ENCODE measurements at places on chromosomes 12 and 14. TPM values are rescaled to one million over a fixed set of nuclear protein-coding genes. Genes with fewer than 3 reads are reported as not detected.
A peak's percentile ranks its signal among the peaks of the same experiment; 100 is the strongest.

The DERA gene
- polyA plus RNA-seq: 74.6 TPM

DNA sequence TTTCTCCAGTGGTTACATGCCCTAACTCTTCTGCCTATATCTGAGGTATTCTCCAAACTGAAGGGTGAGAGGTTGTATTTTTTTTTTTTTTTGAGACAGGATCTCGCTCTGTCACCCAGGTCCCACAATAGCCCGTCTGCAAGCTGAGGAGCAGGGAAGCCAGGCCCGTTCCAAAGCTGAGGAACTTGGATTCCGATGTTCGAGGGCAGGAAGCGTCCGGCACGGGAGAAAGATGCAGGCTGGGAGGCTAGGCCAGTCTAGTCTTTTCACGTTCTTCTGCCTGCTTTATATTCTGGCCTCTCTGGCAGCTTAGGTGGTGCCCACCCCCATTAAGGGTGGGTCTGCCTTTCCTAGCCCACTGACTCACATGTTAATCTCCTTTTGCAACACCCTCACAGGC is 67.0 kb upstream of the DYNC1H1 start:
- DNase-seq: no peak
- no peaks in the 10 kb centered on the region for H3K4me1 ChIP-seq
- peaks cover 19% of the 10 kb centered on the region for H3K36me3 ChIP-seq
- H3K27ac ChIP-seq: no peak overlapping the region
- no peaks in the 10 kb centered on the region for H3K27me3 ChIP-seq
- H3K4me3 ChIP-seq: no peak overlapping the region

DNA sequence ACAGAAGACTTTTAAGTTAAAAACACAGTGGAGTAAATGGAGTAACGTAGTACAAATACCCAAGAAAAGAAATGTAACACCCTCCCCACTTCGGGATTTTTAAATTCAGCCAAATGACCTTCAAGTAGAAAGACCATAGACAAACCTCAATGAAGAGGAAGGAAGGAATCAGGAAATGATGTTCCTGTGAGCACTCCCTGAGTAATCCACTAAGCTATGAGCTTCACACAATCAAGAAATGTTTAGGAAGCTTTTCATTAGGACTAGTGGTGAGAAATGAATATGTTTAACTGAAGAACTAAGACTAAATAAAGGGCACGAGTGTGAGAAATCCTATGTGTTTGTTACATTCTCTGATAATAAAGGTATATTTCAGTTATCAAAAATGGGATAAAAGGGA is 10.1 kb downstream of the TCL1A start:
- no peaks in the 10 kb centered on the region for H3K36me3 ChIP-seq
- no peak for DNase-seq
- no peak overlapping the region for H3K4me3 ChIP-seq
- H3K4me1 ChIP-seq: no peaks in the 10 kb centered on the region
- H3K27me3 ChIP-seq: no peaks in the 10 kb centered on the region

GRCh38 chr14:104172880-104173279 is 34.5 kb downstream of the KIF26A start:
- no peaks in the 10 kb centered on the region for H3K36me3 ChIP-seq
- no peak overlapping the region for H3K4me3 ChIP-seq
- DNase-seq: no peak
- no peaks in the 10 kb centered on the region for H3K4me1 ChIP-seq
- no peak overlapping the region for H3K27ac ChIP-seq

DNA sequence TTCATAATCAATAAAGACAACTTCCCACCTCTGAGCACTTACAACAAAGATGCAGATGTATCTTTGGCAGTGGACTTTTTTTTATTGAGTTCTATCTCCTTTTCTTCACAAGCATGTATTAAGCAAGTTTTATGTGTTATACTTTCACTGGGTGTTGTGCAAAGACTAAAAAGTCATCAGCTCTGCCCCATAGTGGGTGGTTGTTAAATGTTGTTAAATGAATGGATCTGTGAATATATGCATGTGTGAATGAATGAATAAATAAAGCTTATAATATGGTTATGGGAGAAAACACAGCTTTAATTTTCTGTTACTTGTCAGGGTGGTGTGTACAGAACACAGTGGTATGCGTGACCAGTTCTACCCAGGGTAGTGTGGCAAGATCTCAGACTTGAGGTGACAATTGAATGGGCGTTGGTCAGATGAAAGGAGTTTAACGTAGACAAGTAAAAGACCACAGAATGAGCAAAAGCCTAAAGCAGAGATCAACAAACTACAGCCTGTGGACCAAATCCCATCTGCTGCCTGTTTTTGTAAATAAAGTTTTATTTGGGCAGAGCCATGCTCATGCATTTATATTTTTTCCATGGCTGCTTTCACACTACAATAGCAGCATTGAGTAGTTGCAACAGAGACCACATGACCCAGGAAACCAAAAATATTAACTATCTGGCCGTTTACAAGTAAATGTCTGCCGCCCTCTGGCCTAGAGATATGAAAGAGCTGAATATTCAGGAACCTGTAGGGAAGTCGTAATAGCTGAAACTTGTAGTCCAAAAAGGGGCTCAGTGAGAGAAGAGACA is 207.4 kb upstream of the EEA1 start:
- no peak for DNase-seq
- H3K4me3 ChIP-seq: peak overlapping the region; percentile 8
- no peaks in the 10 kb centered on the region for H3K36me3 ChIP-seq
- H3K27ac ChIP-seq: peak overlapping the region; percentile 25
- H3K4me1 ChIP-seq: peaks cover 28% of the 10 kb centered on the region

The WIF1 gene
- polyA plus RNA-seq: not detected

The DNAI7 gene
- polyA plus RNA-seq: not detected

The CLEC9A gene
- not detected for polyA plus RNA-seq

- no peak overlapping the region for H3K4me3 ChIP-seq
- no peaks in the 10 kb centered on the region for H3K4me1 ChIP-seq
- no peaks in the 10 kb centered on the region for H3K36me3 ChIP-seq
- H3K27me3 ChIP-seq: peaks cover 8% of the 10 kb centered on the region
- DNase-seq: no peak
Measured at GRCh38 chr12:70736351-70737133, 99.3 kb upstream of the PTPRB start.

DNA sequence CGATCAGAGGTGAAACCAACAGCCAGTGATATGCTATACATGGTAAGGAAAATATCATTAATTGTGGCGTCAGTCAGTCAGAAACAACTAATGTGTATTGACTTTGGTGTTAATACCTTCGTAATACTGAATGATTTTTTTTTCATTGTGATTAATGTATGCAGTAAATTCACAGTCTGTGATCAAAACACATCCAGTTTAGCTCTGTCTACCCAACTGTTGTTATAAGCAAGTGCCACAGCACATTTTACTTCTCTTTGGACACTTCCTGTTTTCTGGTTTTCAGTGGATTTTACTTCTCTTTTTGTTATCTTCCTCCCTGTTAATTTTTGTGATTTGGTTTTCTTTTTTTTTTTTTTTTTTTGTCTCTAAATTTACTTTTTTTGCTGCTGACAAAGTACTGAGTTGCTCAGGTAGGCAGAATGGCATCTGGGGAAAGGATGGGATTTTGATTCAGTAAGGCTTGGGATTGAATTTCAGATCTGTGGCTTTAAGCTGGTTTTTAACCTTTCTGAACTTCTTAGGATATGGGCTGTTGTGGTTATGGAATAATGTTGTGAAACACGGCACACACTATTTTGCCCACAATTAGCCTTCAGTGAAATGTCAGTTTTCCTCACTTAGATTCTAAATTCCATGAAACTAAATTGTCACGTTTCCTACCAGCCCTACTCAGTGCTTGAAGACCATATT is 604 bp downstream of the GLIPR1 start:
- peaks cover 79% of the 10 kb centered on the region for H3K4me1 ChIP-seq
- DNase-seq: no peak
- peaks cover 19% of the 10 kb centered on the region for H3K36me3 ChIP-seq
- peaks cover 10% of the 10 kb centered on the region for H3K27me3 ChIP-seq

DNA sequence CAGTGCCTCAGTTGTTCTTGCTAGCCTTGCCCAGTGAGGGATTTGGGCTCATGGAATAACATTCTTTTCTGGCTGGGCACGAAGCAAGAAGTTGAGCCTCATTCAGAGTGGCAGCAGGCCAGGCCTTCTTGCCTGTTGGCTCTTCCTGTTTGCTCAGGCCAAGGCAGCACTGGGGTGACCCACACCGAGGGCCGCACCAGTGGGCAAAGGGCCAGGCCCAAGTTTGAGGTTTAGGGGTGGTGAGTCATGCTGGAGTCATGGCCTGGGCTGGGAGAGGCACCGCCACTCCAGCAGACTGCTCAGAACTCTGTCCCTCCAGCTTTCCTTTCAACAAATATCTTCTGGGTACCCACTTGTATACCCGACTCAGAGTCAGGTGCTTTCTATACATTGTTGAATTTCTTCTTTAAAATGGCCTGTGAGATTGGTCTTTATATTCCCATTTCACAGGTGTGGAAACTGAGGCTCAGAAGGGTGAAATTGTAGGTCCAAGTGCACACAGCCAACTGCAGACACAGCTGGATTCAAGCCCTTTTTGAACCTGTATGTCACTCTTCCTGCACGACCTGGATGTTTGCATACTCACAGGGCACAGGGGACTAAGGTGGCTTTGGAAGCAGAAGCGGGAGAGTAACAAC is 279.4 kb downstream of the FOXN3 start:
- H3K36me3 ChIP-seq: peaks cover 6% of the 10 kb centered on the region
- peaks cover 9% of the 10 kb centered on the region for H3K27me3 ChIP-seq
- DNase-seq: no peak
- no peak overlapping the region for H3K4me3 ChIP-seq

All from immature natural killer cell (primary cell).